Ascending aorta (tissue), 2 donors: ENCODE measurements at places on chromosomes 12 and 14. TPM values are rescaled to one million over a fixed set of nuclear protein-coding genes. Genes with fewer than 3 reads are reported as not detected.

Gene HNF1A
- total RNA-seq = not detected

Gene SLC8B1
- 114 TPM for total RNA-seq

DNA sequence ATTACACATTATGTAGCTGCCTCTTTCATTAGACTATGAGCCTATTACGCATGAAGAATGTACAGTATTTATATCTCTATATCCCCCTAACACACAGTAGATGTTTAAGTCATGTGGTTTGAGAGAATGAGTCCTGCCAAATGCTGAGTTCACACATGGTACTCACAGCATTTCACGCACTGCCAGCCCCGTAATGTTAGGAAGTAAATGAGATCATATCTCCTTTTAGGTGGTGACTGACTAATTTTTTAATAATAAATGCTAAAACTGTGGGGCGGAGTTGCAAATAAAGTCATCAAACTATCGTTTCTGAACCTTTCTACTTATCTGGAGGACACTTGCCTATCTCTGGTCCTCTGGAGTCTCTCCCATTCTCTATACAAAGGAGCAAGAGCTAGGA, 343.8 kb downstream of the ADAMTS20 start:
- H3K4me1 ChIP-seq = no peaks in the 10 kb centered on the region
- no peaks in the 10 kb centered on the region for H3K36me3 ChIP-seq
- H3K27me3 ChIP-seq = no peaks in the 10 kb centered on the region
- H3K4me3 ChIP-seq = no peak overlapping the region

DNA sequence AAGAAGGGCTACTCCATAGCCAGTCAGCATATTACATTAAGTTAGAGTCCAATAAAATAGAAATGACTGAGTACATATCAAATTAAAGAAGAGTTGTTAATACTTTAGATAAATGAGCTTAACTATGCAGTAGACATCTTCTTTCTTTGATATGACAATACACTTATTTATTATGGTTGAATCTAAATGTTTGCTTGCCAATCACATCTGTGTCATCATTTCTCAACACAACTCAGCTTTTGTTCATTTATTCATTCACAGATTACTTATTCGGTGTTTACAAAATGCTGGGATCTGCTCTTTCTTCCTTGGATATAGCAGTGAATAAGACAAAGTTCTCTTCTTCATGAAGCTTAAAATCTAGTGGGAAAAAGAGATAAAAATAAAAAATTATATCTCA, 614.6 kb upstream of the ATP2B1 start:
- no peaks in the 10 kb centered on the region for H3K36me3 ChIP-seq
- H3K27me3 ChIP-seq = no peaks in the 10 kb centered on the region
- H3K4me3 ChIP-seq = no peak overlapping the region
- no peaks in the 10 kb centered on the region for H3K4me1 ChIP-seq
- DNase-seq = no peak
- no peak overlapping the region for H3K27ac ChIP-seq

DNA sequence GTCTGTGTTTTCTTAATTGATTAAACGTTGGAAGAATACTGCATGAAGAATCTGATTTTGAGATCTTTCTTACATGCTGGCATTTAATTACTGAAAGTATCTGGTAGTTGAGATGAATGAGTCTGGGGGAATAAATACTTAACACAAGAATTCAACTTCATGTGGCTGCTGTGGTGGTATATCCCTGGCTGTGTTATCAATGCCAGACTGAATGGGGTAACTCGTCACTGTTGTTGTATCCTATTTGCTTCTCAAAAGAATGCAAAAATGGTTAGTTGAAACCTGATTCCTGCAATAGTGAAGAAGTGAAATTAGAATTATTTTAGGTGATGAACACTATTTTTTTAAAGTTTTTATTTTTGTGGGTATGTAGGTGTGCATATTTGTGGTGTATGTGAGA, 72.5 kb downstream of the HMGA2 start:
- H3K27me3 ChIP-seq = peaks cover 3% of the 10 kb centered on the region
- peaks cover 14% of the 10 kb centered on the region for H3K4me1 ChIP-seq
- H3K27ac ChIP-seq = no peak overlapping the region
- no peak overlapping the region for H3K4me3 ChIP-seq
